Head of caudate nucleus (tissue), 42 donors: ENCODE measurements at places on chromosomes 12 and 14.

DNA sequence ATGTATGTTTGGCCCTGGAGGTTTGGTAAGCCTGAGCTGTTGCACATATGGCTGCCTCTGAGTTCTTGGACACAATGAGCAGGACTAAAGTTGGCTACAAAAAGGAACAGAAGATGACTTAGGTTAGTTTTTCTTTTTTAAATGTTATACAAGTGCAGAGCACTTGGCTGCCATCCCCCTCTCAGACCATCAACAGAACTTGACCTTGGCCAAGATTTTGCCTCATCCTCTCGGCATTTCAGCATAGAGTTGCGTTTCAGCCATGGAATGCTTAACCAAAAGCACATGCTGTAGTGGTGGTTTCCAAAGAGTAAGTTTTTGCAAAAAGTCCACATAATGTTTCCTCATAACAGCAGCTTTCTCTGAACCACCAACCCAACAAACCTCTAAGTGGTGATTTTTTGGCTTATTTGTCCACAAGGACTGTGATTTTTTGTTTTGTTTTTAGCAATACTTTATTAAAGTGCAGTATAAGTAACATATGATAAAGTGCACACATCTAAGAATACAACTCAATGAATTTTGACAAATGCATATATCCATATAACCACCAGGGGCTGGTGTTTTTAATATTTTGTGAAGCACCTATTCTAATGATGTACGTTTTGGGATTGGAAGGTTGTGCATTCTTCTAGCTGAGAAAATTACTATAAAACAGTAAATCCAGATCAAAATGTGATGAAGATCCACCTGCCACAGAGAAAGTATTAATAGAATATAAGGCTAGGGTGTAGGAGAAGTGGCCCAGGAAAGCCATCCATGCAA, 12.1 kb upstream of the GALNT16 start:
- no peak for DNase-seq

- no peak for DNase-seq
These were observed 36.3 kb upstream of the HECTD1 start for GRCh38 chr14:31243860-31244259.

DNA sequence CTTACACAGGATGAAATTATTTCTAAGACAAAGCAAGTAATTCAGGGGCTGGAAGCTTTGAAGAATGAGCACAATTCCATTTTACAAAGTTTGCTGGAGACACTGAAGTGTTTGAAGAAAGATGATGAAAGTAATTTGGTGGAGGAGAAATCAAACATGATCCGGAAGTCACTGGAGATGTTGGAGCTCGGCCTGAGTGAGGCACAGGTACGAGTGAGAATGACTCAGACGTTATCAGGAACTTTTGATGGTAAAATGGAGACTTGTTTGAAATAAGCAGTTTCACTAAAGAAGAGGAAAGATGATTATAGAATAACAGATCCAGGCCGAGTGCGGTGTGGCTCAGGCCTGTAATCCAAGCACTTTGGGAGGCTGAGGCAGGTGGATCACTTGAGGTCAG, 25.6 kb downstream of the KLC1 start:
- no peak for DNase-seq

DNA sequence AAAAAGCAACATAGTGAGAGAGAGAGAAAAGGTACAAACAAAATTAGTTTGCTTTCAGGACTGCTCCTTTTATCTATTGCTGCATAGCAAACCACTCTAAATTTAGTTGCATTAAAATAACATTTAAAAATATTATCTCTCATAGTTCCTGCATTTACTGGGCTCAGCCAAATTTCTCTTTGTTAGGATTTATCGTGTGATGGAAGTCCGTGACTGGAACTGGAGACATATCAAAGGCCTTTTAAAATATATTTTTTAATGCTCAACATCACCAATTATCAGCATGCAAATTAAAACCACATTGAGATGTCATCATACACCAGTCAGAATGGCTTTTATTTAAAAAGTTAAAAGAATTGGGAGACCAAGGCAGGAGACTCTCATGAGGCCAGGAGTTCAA, 107.6 kb upstream of the SYT1 start:
- DNase-seq = no peak

- DNase-seq = no peak
These were observed 56.1 kb downstream of the CAPZA3 start for GRCh38 chr12:18794000-18794399.

DNA sequence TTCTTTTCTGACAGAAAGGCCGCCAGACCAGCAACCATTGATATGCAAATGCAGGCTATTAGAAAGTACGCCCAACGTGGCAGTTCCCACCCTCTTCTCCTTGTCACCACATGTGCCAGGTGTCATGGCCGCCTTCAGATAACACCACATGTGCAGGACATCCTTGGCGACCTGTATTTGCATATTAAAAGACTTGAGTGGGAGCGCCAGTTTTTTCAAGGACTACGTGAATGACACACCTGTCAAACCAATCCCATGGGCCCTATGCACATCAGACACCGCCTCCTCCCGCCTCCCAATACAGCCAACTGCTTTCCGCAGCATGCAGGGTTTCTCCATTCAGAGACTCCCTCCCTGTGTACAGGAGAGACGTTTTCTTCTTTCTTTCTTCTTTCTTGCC, 318.6 kb upstream of the FAR2 start:
- no peak for DNase-seq

DNA sequence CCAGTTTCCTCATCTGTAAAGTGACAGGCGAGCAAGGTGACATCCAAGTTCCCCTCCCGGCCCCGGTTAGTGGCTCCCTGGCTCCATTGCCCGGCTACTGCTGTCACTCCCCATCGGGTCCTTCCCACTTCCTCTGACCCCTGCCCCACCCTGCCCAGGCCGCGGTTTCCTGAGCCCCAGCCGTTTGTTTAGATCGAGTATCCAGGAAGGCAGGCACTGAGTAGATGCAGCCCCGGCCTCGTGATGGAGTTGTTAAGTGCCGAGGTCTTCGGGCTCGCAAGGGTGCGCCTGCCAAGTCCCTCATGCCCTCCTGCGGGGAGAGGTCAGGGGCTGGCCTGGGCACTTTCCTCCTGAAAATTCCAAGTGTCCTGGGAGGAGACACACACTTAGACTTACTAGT, 55.4 kb downstream of the TEAD4 start:
- DNase-seq = no peak

GRCh38 chr14:79939235-79939634, 272.1 kb downstream of the DIO2 start:
- no peak for DNase-seq

DNA sequence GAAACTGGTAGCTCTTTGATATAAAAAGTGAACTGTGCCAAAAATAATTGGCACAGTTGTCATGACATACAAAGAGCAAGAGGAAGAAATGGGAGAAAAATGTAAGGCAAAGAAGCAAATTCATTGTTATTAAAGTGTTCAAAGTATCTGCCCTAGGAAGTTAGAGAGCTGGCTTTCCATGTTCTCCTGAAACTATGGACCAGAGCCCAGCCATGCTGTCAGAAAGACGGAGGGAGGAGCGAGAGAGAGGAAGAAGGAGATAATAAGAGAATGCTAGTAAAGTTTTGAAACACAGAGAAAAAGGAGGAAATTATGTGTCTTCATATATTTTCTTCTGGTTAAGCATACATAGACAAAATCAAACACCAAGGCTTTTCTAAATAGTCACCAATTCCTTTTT, 78.1 kb upstream of the PELI2 start:
- DNase-seq = no peak

DNA sequence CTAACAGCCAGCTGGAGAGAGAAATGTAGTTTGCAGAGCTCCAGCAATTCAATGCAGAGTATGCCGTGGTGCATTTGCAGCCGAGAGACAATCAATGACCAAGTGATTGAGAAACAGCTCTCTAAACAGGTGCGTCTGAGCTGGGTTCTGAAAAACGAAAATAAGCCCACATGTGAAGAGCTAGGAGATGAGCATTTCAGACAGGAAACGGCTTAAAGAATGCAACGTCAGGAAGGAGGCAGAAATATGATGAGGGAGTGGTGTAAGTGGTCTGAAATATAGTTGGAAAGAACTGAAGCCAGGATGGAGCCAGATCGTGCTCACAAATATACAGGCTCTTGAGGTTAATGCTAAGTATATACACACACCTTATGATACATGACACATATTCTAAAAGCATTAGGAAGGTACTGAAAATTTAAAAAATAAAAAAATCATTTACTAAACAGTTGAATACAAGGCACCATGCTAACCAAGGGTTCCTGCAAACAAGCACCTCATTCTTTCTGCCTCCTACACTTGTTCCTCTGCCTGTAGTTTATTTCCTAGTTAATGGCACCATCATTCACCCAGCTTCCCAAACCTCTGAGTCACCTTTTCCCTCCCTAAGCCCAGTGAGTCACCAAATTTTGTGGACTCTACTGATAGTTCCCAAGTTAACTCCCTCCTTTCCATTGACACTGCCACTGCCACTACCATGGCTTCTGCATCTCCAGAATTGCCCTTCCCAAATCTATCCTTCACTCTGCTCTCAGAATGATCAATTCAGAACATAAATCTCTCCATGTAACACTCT, 2.3 kb upstream of the GARIN2 start:
- no peak for DNase-seq

DNA sequence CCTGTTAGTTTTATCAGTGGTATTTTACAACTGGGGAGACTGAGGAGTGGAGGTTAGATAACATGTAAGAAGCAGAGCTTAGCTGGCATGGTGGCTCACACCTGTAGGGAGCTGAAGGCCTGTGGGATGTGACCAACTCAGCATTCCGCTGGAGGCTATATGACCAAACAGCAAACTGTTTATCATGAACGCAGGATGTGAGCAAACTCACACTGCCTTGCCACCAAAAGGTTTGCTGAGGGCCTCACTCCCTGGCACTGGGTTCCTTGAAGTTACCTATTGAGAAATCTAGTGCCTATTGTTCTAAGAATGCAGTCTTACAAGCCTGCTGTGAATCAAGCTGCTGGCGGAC, 23.4 kb downstream of the JKAMP start:
- no peak for DNase-seq

- DNase-seq = no peak
These were observed 28.8 kb downstream of the FERMT2 start for GRCh38 chr14:52922059-52922458.
